ENCODE measurements at places on chromosomes 3 and 15.

DNA sequence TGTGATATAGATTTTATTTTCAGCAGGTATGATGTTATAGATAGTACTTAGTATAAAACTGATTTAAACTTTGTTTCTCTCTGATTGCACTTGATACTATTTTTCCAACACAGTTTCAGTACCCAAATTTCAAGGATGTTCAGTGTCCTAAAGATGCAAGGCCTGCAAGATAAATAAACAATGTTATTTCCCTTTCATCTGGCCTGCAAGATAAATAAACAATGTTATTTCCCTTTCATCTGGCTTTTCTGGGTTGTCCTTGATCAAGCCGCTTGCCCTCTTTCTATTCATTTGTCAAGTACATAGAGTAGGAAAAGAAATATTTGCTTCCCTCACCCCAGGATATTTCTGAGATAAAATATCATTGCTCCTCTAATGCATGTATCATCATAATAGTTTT lies 571.0 kb downstream of the FGF12 start:
- DNase-seq: peak; percentile 33

DNA sequence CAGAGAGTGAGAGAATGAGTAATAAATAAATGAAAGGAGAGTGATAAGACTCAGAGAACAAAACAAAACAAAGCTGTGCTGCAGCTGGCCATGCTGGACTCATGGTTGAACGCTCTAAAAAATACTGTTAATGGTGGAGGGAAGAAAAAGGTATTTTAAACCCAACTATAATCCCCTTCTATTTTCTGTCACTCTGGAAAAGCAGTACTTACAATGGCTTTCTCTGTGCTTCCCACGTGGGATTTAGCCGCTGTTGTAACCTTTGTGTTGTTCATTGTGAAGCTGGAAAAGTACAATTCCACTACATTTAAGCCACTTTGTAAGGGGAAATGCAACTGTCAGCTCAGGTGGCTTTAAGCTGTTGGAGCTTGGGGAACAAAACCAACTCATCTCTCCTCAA lies 917.7 kb downstream of the IGSF11 start:
- DNase-seq: no peak

DNA sequence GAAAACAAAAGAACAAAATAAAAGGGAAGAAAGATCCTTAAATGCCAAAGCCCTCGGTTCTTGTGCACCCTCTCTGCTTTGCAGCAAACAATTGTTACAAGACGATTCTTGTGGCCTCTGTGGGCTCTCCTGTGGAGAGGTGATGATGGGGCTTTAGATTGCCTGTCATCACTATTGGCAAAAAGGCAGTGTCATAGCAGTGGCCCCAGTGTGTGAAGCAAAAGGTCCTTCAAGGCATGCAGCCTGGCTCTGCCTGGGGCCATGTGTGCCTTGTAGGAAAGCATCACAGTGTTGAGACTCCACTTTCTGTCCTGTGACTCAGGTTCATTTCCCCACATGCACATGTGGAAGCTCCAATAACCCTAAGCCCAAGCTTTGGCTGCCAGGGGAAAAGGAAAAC lies 43.7 kb downstream of the POC1A start:
- DNase-seq: no peak

- DNase-seq: peak; percentile 39
These were observed 239.3 kb upstream of the GBE1 start for GRCh38 chr3:82000773-82001172.

DNA sequence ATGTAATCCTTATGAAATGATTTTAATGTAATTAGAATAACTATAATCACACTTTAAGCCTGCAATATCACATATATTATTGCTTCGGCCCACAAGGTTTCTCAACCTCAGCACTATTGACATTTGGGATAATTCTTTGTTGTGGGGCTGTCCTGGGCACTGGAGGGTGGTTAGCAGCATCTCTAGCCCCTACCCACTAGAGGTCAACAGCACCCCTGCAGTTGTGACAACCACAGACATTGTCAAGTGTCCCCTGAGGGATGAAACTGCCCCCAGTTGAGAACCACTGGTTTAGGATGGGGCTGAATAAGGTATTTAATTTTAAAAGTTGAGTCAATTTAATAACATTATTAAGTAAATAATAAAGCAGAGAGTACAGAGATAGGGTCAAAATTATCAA lies 6.4 kb upstream of the ABHD2 start:
- DNase-seq: no peak

- no peak for DNase-seq
These were observed 67.2 kb upstream of the POLG start for GRCh38 chr15:89401631-89402517.

GRCh38 chr3:179958759-179959158 lies 78.0 kb downstream of the PEX5L start:
- DNase-seq: no peak

DNA sequence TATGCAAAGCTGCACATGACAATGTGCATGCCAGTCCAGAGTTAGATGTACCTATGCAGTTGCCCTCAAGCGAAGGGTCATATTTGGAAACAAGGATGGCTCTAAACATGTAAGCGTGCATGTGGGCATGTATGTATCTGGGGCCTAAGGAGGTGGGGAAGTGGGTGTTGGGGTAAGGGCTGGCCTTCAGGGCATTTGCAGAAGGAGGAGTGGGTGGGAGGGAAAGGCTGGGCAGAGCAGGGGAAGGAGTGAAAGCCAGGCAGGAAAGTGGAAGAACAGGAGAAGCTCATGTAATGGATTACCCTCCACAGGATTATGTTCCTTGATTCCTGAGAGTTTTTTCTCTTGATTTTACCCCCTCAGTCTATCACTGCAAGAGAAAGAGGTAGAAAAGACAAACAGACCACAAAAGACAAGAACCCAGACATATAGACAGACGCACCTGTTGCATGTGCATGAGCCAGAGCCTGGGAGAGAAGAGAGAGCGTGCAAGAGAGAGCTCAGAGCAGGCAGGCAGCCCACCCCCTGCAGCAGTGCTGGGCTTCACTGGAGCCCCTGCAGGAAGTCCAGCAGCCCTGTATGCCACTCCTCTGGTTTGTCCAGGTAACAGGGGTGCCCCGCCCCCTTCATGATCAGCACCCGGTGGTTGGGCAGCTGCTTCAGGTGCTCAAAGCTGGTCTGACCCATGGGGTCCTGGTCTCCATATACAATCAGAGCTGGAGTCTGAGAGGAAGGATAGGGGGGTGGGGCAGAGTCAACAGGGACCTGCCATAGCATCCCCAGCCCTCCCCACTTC lies 1.8 kb upstream of the PCBP4 start:
- no peak for DNase-seq

- no peak for DNase-seq
These were observed 12.4 kb downstream of the NDUFB4 start for GRCh38 chr3:120608506-120608905.

GRCh38 chr3:54846119-54846518 lies 81.7 kb downstream of the LRTM1 start:
- no peak for DNase-seq

- DNase-seq: no peak
These were observed 198.5 kb upstream of the MRPL3 start for GRCh38 chr3:131701153-131701770.

DNA sequence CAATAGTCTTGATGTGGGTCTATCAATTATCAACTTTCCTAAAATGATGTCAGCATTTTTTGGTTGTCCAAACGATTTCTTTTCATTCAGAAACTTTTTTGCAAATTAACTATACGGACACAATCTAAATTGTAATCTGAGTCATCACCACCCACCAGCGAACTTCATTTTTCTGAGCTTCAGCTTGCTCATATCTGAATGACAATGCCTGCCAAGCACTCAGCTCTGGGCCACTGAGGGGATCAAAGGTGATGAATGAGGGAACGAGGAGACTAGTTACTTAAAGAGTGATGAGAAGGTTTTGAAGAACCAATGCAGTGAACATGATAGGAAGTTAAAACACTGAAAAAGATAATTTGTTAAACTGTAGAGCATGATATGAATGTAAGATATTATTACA lies 14.9 kb upstream of the TBC1D23 start:
- no peak for DNase-seq

GRCh38 chr3:49667701-49668413 lies 6.3 kb upstream of the APEH start:
- no peak for DNase-seq

- no peak for DNase-seq
These were observed 1076.9 kb upstream of the CFAP20DC start for GRCh38 chr3:60126511-60127304.

GRCh38 chr15:64430000-64430735 lies 30.2 kb upstream of the ZNF609 start:
- peak; percentile 29 for DNase-seq

- DNase-seq: no peak
These were observed 132.2 kb upstream of the NR2E3 start for GRCh38 chr15:71678191-71678590.

- DNase-seq: no peak
These were observed 224.6 kb upstream of the NECTIN3 start for GRCh38 chr3:110846971-110847370.

DNA sequence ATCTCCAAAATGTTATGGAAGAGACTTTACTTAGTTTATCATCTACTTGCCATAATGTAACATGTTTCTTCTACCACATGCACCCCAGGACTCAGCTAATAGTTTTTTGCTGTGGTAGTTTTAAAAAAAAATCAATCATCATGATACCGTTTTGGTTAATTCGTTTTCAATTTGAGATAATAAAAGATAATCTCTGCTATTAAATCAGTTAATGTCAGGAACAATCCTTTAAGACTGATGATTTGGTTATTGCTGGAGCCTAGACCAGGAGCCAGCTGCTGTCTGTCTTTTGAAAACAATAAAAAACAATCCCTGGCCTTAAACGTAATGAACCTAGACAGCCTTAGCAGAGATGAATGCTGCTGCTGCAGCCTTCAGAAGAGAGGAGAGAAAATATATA lies 403.7 kb downstream of the OXSM start:
- DNase-seq: no peak

GRCh38 chr3:127406309-127407025 lies 118.6 kb upstream of the PRR20G start:
- no peak for DNase-seq

DNA sequence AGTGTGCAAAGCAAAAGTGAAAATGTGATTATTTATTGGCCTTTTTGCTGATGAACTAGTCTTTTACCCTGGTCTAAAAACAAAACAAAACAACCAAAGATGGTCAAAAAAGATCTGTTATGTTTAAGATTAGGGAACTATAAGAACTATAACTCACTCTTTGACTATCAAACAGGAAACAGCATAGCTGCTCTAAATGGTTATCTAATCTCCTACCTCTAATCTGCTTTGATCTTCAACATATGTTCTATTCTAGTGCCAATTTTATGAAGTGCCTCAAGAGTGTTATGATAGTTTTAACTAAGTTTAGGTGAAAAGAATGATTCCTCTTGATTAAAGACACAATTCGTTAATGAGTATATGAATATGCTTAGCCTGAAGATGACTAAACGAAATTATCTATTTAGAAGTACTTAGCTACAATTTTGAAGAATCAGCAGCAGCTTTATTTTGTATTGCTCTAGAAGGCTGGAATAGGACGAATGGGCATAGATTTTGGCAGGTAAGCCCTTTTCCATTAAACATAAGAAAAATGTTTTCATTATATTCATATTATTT lies 46.0 kb downstream of the SETD2 start:
- no peak for DNase-seq

DNA sequence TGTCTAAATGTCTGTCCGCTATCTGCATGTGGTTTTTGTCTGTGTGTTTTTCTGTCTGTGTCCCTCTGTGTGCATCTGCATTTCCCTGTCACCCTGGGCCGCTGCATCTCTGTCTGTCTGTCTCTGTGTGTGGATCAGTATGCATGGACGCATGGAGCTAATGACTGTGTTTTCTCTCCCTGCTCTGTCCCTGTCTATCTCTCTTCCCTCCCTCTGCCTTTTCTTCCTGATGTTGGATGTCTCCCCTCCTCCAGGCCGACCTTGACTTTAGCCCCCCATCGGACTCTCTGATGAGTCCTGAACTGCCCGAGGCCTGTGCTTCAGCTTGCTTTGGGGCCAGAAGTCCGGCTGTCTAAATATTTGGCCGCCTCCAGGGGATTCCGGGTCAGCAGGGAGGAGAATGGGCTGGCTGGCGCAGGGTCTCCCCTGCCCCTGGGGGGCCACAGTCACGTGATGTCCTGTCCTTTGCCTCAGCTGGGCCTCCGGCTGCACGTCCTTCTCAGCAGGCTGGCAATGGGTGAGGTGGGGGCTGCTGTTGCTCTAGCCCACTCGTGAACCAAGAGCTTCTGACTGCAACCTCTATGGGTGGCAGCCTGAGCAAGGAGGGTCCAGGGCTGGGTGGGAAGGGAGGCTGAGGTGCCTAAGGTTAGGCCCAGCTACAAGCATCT lies 3.7 kb downstream of the SLC38A3 start:
- no peak for DNase-seq

DNA sequence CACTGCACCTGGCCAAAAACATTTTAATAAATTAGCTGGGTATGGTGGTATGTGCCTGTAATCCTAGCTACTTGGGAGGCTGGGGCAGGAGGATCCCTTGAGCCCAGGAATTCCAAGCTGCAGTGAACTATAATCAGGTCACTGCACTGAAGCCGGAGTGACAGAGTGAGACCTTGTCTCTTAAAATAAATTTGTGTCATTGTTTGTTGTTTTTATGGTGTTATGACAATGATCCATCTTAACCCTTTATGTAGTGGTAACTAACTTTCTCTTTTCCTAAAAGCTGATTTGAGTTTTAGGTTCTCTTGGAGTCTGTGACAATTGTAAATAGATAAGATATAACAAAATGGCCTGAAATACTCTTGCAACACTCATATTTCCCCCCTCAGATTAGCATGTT lies 20.7 kb downstream of the FLNB start:
- no peak for DNase-seq

GRCh38 chr15:48516121-48516520 lies 129.4 kb downstream of the FBN1 start:
- no peak for DNase-seq

GRCh38 chr15:92142242-92143232 lies 251.1 kb upstream of the ST8SIA2 start:
- no peak for DNase-seq

DNA sequence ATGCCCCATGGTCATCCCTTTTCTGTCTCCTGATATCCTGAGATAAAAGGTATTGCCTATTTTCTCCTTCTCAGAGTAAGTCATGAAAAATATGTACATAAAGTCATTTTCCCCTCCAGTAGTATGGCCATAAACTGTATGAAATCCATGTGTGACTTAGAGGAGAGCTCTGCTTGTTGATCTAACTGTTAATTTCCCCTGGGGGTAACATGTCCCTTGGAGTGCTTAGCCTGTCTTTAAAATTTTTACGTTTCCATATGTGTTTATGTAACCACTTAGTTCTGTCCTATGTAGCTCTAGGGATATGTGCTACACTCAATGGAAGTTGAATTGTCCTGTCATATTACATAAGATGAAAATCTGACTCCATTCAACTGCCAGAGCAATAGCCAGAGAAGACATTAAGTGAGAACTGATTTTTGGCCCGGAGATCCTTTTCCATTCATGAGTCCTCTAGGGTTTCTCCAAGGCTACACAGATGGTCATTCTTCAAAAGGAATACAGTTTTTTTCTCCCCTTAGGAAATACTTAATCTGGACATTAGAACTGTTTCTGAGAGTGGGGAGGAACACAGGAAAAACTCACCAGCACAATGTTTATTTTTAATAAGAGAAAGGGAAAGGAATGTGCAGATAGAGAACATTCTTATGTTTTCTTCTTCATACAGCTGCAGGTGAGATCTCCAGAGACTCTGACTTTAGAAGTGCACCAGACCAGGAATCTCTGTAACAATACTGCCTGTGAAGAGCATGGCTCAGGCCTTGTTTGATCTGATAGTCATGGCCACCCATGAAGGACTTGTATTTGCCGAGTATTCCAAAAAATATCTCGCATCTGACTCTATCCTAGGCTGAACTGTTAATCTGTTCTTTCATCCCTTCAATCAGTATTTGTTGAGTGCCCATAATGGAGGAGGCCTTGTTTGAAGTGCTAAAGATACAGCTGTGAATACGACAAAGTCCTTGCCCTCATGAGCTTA lies 29.8 kb upstream of the CLRN1 start:
- DNase-seq: no peak

GRCh38 chr3:124588794-124589193 lies 141.5 kb upstream of the UMPS start:
- DNase-seq: no peak
